Activated CD4-positive, alpha-beta T cell treated with anti-CD3 and anti-CD28 coated beads, Interleukin-2, amount 50 U/mL, for 1 hour (primary cell): ENCODE measurements at places on chromosomes 7 and 10.

- no peak for DNase-seq
These were observed 743.4 kb upstream of the IGFBP3 start for GRCh38 chr7:46664453-46664852.

GRCh38 chr10:15096661-15097010 lies 519 bp upstream of the RPP38 start:
- DNase-seq: no peak

DNA sequence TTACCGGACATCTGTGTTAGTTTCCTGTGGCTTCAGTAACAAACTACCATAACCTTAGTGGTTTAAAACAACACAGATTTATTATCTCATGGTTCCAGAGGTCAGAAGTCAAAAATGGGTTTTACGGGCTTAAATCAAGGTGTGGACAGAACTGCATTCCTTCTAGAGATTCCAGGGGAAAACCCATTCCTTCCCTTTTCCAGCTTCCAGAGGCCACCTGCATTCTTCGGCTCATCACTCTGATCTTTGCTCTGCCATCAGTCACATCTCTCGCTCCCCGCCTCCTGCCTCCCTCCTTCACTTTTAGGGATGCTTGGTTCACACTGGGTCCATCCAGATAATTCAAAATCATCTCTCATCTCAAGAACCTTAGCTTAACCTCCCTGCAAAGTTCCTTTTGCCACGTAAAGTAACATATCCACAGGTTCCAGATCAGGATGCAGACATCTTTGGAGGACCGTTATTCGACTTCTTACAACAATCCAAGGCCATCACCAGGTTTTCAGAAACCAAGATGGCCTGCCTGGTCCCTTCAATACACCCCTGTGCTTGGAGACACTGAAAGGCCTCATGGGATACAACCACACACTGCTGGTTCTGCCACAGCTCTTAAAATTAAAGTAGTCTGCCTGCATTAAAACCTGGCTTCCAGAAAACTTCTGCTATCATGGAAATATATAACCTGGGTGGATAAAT lies 225.9 kb upstream of the MYO3A start:
- DNase-seq: no peak

GRCh38 chr10:100128951-100129350 lies 47.3 kb upstream of the CPN1 start:
- no peak for DNase-seq

GRCh38 chr10:60964257-60965235 lies 20.6 kb upstream of the RHOBTB1 start:
- DNase-seq: peak; percentile 36

GRCh38 chr10:116848032-116848943 lies 1.0 kb upstream of the ENO4 start:
- no peak for DNase-seq

- no peak for DNase-seq
These were observed 16.1 kb upstream of the FOXI2 start for GRCh38 chr10:127720903-127721302.

DNA sequence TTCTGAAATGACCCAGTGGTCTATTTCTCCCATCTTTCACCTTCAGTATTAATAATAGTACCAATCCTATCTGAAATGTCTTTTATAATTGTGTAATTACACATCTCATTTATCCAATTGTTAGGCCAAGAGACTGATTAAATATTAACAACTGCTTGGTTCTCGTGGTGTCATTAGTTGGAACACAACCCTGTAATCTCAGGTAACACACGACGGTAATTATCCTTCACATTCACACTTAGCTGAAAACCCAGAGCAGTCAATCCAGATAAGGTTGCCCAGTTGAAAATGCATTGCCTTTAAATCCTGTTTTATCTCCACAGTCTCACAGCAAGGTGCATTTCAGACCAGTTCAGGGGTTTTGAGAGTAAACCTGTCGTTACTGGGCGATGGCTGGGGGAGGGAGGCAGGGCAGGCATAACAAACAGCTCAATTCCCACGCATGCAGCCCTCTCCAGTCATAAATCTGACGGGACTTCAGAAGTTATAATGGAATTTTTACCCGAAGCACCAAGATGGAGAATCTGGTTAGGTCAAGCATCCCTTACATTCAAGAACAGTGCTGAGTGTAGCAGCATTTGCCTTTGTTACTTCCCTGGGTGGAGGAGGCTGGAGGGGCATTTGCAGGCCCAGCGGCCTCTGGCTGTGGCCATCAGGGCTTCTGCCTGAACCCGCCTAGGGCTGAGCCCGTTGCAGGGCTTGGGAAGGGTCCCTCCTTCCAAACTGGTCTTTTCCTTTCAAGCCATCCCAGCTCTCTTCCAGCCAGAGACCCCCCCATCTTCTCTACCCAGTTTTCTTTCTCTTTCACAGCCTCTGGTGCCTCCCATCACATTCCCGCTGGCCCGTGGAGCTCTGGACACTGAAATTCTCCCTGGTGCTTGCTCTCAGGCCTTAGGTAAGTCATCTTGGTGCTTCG lies 201.0 kb upstream of the LYZL2 start:
- DNase-seq: no peak

DNA sequence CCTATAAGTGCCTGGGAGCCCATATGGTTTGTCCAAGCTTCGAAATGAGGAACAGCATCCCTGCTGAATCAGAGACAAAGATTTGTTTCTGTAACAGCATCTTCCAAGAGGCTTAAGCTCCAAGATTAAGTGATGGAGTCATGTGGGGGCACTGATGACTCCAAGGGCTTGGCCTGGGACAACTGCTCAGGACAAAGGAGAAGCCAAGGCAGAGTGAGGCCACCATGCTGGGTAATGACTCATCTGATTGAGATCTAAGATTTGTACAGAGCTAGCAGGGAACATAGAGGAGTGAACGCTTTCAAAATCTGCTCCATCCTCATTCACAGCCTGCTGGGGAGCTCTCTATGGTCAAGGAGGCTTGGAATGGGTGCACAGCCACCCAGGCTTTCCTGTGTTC lies 49.3 kb downstream of the C10orf120 start:
- DNase-seq: no peak

- DNase-seq: no peak
These were observed 692.1 kb downstream of the PCDH15 start for GRCh38 chr10:54108961-54109360.

- no peak for DNase-seq
These were observed 57.0 kb downstream of the PRKAG2 start for GRCh38 chr7:151819866-151820265.

GRCh38 chr10:14250496-14251076 lies 80.1 kb downstream of the FRMD4A start:
- no peak for DNase-seq

DNA sequence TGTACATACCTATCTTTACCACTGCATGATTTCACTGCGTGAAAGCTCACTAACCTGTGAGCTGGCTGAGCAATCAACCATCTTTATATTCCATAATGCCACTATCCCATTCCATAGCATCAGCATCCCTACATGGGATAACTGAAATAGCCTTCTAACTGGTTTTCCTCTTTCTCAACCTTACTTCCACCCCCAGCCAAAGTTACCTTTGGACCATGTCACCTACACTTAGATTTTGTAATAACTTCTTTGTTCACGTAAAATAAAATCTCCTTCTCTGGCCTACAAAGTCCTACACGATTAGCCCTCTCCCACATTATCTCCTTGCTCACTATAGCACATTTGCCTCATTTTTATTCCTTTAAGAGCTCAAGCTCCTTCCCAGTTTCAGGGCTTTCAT lies 2.5 kb downstream of the PSMA2 start:
- no peak for DNase-seq

GRCh38 chr7:78905436-78905835 lies 548.0 kb downstream of the MAGI2 start:
- no peak for DNase-seq

GRCh38 chr10:129531195-129531968 lies 64.3 kb downstream of the MGMT start:
- DNase-seq: no peak

- no peak for DNase-seq
These were observed 1.8 kb downstream of the BPGM start for GRCh38 chr7:134648456-134648855.

DNA sequence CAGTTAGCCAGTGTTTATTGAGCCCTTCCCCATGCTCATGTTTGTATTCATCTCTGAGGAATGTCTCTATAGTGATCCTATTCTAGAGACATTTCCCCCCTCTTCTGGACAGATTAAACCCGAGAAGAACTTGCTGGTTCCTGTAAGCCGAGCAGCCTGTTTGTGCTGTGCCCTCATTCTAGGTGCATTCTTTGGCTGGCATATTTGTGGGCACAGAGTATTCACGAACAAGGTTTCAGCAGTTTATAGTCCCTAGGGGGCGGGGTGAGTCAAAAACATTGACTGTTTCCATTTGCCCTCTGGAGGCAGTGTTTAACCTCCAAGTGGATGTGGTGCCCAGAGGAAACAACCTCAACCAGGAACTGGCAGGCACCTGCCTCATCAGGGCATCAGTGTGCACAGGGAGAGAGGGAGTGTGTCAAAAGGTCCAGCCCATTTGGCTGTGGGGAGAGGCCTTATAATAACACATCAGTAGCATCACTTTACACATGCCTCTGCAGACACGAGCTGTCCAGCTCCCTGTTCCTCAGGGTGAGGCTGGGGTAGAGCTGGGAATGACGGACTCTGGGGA lies 273.3 kb upstream of the LRGUK start:
- DNase-seq: no peak

DNA sequence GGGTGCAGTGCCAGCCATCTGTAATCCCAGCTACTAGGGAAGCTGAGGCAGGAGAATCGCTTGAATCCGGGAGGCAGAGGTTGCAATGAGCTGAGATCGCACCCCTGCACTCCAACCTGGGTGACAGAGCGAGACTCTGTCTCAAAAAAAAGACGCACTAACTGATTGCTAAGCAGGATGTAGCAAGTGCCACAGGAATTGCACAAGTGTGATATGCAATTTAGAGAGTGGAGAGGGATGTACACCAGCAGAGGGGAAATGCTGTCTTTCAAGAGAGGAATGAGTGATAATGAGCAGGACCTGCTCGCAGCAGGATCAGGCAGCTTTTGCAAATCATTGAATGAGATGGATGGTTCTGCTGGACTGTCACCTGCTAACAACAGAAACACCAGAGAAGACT lies 13.3 kb upstream of the SLC16A12 start:
- DNase-seq: no peak

- no peak for DNase-seq
These were observed 933.8 kb downstream of the IPMK start for GRCh38 chr10:57333880-57334279.

GRCh38 chr7:124996778-124997177 lies 67.2 kb upstream of the POT1 start:
- DNase-seq: no peak

DNA sequence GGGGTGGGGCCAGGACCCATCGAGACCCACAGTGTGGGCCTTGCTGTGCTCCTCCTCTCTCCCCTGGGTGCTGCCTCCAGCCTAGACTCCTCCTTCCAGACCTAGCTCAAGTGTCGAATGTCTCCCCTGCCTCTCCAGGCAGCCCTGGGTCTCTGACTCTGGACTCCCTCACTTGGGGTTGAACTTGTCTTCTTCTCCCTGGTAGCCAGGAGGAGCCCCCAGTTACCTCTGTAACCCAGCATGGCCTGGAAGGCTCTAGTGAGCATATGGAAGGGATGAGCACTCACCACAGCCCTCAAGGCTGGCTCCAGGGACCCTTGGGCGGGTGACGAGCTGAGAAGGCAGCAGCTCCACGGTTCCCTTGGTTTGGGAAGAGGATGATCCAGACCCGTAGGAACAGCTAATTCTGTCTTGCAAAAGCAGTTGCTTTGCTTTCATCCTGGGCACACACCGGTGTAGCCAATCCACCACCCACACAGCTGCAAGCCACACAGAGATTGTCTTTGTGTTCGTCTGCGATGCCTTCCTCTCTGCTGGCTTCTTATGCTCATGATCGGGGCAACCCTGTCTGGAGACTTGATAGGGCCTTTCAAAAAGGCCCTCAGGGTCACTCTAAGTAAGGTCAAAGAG lies 52.3 kb upstream of the ANTXRL start:
- no peak for DNase-seq

DNA sequence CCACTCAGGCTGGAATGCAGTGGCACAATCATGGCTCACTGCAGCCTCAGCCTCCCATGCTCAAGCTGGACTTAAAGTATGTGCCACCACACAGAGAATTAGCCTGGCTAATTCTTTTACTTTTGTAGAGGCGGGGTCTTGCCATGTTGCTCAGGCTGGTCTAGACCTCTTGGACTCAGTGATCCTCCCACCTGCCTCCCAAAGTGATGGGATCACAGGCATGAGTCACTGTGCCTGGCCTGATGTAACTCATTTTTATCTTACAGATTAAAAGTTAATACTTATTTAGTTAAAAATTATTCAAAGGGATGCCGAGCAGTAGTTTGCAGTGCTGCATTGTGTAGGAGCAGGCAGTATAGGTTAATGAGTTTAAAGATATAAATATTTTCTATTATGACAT lies 12.6 kb upstream of the PLXDC2 start:
- DNase-seq: no peak

DNA sequence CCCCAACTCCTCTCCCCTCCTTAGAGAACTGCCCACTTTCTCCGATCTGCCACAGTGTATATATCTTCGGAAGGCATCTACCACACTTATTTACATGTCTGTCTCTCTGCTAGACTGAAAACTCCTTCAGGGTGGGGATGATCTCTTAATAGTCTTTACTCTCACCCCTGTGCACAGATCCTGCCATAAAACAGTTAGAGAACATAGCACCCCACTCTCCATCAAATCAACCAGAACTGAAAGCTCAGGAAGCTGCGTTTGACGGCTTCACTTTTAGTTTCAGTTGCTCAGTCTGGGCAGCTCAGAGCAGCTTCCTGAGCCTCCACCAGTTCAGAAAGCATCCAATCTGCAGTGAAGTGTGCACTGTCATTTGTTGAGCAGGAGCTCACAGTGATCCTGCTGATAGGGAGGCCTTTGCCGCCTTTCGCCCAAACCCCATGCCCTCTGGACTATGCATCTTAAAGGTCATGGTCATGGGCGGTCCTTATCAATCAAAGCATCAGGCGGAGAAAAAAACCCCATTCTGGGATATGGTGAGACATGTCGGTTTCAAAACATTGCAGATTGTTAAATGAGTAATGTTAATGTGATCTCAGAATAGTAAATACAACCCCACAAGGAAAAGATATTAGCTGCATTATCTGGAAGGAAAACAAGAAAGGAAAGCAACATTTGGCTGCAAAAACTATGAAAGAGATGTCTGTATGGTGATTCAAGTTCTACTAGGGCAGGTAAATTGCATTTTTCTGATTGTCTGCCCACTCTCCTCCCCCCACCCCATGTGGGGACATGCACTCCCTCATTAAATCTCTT lies 167.1 kb upstream of the ADO start:
- DNase-seq: peak; percentile 50

GRCh38 chr7:137882261-137882668 lies 35.5 kb upstream of the DGKI start:
- DNase-seq: no peak

DNA sequence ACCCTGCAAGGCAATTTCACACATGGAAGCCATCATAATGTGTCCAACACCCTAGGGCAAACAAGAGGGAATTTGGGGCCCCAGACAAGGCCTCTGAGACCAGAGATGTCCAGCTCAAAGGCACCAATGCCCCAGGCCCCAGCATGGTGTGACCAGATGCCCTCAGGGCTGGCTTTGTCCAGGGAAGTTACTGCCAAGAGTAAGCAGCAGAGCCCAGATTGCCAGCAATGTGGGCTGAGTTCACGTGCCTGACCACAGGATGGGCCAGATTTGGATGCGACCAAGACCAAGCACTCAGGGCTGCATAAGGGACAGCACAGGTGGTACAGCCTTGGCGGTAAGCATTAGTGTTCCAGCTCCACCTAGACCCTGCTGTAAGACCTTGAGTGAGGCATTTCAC lies 12.7 kb downstream of the MYOF start:
- DNase-seq: no peak
